ENCODE measurements at places on chromosomes 1 and 21.

GRCh38 chr1:53869454-53870117, 20.0 kb downstream of the YIPF1 start:
- DNase-seq, result no peak

DNA sequence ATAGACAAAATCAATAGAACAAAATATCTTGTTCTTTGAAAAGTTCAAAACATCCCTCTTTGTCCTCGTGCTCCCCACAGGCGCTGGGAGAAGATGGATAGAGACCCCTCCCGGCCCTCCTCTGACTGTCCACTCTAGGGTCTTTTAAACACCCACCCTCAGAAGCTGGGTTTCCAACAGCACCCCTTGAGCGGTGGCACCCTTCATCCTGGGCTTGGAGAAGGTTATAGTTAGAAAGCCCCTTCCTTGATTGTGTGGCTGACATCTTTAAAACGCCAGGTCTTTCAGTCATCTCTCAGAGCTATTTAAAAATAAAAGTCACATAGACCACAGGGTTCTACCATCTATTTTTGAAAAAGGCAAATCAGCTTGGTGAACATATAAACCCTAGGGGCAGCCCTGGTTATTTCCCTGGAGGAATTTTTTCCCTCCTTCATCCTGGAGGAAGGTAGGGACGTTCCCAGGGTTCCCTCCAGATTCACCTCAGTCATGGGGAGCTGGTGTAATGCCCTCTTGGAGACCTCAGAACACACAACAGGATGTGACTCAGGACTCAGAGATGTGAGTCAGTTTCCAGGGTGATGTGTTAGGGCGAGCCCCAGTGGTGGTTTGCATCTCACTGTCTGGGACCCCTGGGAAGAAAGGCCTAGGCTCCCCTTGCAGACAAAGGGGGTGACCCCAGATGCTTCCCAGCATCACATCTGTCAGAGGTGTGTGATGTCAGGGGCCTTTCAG, 138.5 kb downstream of the CLIC6 start:
- no peak for DNase-seq

GRCh38 chr1:85461216-85461918, 3.6 kb downstream of the DDAH1 start:
- DNase-seq, result no peak

GRCh38 chr21:40635391-40635790, 211.6 kb downstream of the DSCAM start:
- DNase-seq, result no peak

- no peak for DNase-seq
Measured at GRCh38 chr1:19596065-19596713, 47.9 kb upstream of the NBL1 start.

GRCh38 chr1:183027791-183028190, 4.6 kb downstream of the LAMC1 start:
- no peak for DNase-seq

GRCh38 chr1:52152572-52152971, 10.7 kb downstream of the ZFYVE9 start:
- DNase-seq, result no peak

- DNase-seq, result no peak
Measured at GRCh38 chr21:27301220-27301619, 334.3 kb upstream of the ADAMTS5 start.

GRCh38 chr1:159141584-159142390, 29.6 kb upstream of the CADM3 start:
- DNase-seq, result no peak

DNA sequence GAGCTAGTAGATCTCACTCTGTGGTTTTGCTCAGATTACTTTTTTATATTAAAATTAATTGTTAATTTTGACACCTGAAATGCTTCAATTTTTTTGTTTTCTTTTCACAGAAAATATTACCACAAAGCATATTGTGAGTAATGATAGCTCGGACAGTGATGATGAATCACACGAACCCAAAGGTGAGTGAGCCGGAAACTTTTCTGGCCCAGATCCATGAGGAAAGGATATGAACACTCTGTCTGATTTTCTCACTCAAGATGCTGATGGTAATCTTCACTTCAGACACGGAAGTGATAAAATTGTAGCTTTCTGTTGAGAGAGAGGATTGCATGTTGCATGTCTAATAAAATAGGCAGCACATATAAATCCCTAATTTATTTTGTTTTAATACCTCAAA, 121.8 kb downstream of the PLA2G4A start:
- no peak for DNase-seq

DNA sequence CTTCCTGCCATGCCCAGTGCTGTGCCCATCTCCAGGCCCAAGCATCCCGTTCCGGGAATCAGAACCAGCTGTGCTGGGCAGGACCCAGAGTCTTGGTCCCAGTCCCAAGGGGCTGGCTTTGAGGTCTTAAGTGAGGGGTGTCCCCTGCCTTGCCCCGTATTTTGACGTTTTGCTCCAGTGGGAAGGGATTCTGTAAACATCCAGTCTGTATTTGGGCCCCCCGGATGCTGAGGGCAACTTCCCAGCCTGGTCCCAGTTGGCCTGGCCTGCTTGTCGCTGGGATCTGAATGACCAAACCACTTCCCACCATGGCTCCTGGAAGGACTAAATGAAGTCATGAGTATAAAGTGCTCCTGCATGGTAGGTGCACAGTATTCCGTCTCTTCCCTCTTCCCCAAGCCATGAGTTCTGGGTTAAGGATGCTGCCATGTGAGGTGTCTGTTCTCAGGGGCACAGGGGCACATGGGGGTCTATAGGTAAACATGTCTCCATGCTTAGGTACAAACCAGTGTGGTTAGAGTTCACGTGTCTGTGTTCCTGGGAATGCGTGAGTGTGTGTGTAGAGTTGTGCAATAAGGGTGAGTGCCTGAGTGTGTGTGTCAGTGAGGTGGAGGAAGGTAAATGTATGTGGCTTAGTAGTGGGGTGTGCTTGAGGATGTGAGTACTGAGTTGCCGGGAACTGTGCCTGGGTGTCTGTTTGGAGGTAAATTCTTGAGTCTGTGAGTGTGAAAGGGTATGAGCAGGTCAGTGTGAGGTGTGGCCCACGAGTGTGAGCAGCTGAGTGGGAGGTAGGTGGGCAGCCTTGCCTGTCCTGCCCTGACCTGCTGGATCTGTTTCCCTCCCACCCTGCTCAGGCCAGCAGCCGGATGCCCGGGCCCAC, 1.5 kb downstream of the B4GALT2 start:
- DNase-seq, result no peak

DNA sequence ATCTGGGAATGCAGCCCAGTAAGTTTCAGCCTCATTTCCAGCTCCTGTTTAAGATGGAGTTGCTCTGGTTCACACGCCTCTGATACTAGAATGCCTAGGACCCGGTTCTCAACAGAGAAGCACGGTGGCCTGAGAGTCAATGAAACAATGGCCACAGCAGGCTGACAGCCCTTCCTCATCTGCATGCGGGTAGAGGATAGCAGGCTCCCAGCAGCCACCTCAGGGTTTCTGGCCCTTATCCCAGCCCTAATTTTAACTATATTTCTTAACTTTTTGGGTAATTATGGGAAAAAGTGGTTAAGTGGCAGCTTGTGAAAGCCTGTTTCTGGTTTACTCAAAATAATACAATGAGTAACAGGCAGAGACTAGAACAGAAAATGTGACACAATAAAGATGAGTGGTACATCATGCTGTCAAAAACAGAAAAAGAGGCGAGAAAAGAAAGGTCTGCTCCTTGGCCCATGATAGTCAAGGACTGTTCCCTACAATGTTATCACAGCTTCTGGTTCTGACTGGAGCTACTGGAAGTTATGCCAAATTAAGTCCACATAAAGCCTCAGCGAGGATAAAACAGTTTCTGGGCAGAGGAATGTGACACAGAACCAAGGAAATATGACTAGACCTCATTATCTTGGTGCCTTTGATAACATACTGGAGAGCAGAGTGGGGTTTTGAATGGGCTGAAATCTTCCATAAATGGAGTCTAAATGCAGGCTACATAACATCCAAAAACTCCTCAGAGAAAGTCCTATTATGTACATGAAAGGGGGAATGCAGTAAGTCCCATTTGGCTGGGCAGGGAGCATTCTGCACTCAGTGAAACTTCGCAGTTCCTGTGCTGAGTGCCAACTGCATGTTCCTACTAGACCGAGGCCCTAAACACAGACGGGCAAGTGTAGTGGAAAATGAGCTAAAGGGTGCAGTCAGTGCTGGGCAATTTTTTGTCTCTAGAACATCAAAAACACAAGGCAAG, 92.1 kb downstream of the NIBAN1 start:
- no peak for DNase-seq

DNA sequence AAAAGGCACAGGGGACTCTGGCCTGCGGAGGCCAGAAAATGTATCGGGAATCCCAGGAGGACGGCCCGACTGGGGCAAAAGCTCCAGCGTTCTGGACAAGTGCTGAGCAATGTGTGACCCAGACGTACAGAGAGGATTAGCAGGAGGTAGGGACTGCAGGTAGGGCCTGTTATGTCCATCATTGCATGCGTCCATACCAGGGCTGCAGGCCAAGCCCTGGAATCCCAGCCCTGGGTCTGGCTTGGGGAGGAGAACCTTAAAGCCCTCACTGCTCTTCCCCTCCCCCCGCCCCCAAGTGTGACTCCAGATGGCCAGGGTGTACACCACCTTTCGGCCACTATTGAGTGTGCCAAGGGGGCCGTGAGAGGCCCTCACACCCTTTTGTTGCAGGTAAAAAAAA, 2.0 kb downstream of the RNF207 start:
- DNase-seq, result no peak

DNA sequence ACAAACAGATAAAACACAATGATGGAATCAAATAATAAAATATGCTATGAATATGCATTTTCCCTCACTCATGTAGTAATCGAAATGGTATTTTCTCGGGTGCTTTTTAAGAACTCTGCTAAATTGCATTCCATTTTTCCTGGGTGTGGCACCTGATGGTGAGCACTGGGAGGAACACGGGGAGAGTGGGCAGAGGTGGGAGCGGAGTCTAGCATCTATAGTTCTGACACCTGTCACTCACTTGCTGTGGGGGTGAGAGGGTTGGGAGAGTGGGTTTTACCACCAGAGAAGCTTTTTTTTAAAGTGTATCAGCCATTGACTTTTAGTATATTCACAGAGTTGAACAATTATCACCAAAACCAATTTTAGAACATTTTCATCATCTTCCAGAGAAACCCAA, 73.4 kb upstream of the PGBD5 start:
- no peak for DNase-seq

DNA sequence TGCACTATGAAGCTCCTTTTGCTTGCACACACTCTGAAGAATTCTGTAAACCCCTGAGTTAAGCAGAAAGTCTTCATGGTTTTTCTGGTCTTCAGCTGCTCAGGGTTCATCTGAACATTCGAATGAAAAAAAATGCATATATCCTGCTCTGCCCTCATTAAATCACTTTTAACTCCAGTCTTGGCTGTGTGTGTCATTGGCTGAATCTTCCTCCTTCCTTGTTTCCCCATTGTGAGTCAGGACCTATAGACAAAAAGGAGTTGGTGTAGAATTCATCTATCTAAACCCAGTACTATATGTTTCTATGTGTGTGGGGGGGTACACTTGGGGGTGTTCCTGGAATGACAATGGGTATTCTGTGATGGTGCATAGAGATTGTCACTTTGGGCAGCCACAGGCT, 6.6 kb upstream of the SPRR1B start:
- no peak for DNase-seq

- DNase-seq, result no peak
Measured at GRCh38 chr1:20051218-20051829, 18.7 kb upstream of the PLA2G5 start.

All from NCI-H1048 (cell line).